Stimulated activated CD8-positive, alpha-beta memory T cell treated with anti-CD3 and anti-CD28 coated beads, Interleukin-7, amount 100 ng/mL, for 1 hour (primary cell): ENCODE measurements at places on chromosomes 6 and 20.

- DNase-seq = no peak
Observed at GRCh38 chr6:158029668-158030230, 48.1 kb downstream of the SYNJ2 start.

- DNase-seq = no peak
Observed at GRCh38 chr6:14549304-14549770, 431.8 kb downstream of the CD83 start.

DNA sequence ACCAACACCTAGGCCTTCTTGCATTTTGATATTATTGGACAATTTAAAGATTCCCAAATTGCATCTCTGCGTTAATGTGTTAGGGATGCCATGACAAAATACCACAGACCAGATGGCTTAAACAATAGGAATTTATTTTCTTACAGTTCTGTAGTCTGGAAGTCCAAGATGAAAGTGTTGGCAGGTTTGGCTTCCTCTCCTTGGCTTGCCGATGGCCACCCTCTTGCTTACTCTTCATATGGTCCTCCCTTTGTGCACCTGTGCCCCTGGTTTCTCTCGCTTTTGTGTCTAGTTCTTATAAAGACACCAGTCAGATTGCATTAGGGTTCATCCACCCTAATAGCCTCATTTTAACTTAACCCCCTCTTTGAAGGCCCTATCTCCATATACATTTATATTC, 842.4 kb upstream of the FLRT3 start:
- no peak for DNase-seq

- no peak for DNase-seq
Observed at GRCh38 chr6:119442776-119443184, 93.2 kb upstream of the MAN1A1 start.

DNA sequence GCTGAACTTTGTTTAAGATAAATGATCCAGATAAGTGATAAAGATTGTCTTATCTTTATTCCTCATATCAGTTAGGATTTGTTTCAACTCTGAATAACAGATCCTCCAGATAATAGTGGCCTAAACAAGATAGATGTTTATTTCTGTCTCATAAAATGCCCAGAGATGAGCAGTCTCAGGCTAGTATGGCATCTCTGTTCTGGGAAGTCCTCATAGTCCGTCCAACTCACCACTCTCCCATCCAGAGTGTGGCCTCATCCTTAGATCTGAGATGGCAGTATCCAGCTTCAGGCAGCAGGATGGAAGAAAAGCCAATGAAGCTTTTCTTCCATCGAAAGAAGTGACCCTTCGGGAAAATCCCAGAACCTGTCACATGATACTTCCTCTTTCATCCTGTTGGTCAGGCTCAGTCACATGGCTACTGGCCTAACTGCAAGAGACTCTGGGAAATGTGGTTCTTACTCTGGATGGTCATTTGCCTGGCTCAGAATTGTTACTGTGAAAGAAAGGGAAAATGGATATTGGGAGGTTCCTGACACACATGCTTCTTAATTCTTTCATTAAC, 29.4 kb upstream of the TAGAP start:
- DNase-seq = no peak

DNA sequence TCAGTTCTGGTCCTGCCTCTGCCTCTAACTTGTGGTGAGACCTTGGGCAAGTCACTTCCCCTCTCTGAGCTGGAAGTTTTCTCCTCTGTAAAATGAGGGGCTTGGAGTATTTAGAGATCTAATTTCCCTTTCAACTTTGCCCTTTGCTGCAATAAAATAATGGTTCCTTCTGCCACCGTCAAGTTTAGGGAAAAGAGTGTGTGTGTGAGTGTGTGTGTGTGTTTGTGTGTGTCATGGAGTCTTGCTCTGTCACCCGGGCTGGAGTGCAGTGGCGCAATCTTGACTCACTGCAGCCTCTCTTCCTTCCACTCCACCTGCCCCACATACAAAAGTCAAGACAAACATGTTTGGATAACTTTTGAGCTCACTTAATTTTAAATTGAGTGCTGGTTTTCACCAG, 39.2 kb upstream of the PIM1 start:
- no peak for DNase-seq

- DNase-seq = no peak
Observed at GRCh38 chr6:100484474-100484873, 19.8 kb upstream of the SIM1 start.

DNA sequence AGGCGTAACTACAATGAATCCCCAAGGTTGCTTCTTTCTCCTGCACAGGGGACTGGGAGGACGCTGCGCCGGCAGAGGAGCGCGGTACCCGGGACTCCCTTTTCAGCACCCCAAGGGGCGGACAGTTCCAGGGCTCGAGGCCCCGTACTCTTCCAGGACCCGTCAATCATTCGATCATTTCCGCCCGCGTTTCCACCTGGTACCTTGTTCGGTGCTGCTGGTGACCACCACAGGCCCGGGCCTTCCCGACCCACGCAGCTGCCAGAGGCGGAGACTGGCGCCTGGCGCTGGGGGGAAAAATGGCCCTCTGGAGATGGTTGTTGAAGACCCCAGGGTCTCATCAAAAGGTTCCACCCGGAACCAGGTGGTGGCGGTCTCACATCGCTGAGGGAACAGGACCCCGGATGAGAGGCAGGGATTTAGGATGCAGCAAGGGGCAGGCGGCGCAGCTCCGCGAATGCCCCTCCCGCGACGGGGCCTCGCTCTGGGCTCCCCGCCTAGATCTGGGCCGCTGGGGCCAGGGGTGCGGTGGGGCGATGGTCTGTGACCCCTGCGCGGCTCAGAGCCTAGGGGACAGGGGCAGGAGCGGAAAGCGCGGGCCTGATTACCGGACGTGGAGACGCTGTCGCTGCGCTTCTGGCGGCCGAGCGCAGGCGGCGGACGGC, 744 bp downstream of the VSX1 start:
- no peak for DNase-seq

DNA sequence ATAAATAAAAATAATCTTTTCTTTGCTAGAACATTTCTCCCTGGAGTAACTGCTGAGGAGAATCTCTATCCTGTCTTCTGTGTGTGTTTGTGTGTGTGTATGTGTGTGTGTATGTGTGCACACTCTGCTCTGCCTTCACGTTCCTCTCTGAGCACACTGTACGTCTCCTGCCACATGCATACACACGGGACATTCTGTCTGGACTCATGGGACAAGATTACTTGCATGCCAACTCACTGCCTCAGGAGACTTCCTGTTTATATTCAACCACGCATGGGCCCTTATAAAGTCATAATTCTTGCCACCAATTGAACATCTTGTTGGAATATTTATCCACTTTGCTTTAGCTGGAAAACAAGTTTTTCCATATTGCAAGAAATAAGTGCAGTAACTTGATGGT, 930.6 kb downstream of the KIF16B start:
- DNase-seq = no peak

- DNase-seq = no peak
Observed at GRCh38 chr20:59749301-59749700, 145.0 kb downstream of the PHACTR3 start.

- no peak for DNase-seq
Observed at GRCh38 chr6:162177746-162178145, 549.8 kb downstream of the PRKN start.

DNA sequence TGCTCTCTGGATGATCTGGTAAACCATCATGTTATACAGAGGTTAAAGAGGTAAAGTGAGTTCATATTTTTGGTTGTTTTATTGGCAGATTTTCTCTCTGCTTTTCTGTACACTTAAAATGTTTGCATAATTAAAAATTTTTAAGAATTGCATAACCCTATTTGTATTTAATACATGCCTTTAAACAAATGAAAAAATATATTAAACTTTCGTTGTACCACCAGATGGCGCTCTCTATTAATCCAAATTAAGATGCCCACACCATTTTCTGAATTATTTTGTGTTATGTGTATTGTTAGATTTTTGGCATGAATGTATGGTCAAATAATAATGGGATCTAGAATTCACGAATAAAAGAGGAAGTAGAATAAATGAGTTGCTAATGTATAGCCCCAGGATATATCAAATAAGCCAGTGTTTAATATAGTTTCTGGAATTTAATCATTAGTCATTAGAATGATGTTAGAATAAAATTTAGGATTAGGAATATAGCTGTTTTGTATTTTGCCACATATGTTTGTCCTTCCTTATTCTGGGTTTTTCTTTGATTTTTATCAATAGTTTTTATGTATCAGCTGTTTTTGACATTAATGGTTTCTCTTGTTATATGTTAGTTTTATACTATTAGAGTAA, 38.9 kb downstream of the SMAP1 start:
- DNase-seq = no peak

DNA sequence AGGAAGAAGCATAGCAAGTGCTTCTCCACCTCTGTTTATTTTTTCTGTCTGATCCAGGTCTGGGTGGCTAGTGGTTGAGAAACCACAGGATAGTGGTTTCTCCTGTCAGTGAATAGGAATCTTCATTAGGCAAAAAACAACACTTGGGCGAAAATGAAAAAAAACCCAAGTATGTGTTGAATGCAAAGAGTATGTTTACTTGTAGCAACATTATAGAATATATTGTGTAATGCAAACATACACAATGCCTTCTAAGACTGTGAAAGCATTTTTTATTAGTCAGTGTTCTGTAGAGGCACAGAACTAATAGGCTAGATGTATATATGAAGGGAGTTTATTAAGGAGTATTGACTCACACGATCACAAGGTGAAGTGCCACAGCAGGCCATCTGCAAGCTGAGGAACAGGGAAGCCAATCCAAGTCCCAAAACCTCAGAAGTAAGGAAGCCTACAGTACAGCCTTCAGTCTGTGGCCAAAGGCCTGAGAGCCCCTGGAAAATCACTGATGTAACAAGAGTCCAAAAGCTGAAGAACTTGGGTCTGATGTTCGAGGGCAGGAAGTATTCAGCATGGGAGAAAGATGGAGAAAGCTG, 111.1 kb downstream of the UST start:
- DNase-seq = no peak

GRCh38 chr6:19435755-19436154, 401.4 kb upstream of the ID4 start:
- no peak for DNase-seq

DNA sequence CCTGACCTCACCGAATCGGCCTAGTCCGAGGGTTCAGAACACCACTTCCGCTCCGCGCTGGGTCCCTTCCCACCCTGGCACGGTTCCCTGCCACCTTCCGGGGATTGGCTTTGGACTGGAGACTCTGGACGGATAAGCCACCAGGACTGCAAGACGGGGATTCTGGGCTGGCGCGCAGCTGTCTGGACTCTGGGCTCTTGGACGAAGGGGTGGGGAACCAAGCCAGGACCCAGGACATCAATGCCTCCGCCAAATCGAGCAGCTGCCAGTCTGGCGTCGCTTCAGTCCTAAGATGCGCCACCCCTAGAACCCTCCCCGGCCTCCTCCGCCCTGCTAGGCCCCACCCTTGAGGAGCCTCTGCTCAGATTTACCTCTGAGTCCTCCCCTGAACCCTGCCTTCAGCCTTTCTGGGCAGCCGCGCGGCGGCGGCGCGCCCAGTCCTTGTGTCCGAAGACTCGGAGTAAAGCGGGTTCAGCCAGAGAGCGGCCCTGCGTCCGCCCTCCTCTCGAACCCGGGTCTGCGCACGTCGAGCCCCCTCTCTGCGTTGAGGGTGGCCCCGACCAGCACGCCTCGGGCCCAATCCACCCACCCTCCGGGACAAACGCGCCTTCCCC, 1.2 kb downstream of the KCNK17 start:
- DNase-seq = no peak

DNA sequence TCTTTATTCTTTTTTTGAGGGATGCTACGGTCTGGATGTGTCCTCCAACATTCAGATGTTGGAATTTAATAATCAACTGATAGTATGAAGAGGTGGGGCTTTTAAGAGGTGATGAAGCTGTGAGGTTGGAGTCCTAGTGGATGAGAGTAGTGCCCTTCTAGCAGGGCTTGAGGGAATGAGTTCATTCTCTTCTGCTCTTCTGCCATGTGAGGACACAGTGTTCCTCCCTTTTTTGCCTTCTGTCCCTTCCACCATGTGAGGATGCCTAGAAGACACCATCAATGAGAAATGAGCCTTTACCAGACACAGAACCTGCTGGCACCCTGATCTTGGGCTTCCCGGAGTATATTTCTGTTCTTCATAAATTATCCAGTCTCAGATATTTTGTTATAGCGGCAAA, 82.1 kb upstream of the MLIP start:
- no peak for DNase-seq

GRCh38 chr6:158810155-158811095, 8.7 kb downstream of the EZR start:
- DNase-seq = no peak

DNA sequence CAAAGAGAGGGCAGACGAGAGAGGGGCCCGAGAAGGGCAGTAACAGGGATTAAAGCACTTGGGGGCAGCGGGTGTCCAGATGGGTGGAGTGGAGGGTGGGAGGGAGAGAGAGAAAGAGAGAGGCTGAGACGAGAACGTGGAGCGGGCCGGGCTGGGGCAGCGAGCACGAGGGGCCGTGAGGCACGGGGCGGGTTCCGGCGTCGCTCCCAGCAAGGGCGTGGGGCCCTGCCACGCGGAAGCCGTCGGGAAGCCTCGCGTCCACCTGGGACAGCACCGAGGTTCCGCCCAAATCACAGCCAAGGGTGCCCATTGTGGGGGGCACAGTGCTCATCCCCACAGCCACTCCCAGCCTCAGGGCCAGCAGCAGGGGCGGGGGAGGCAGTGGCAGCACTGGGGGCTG, 49.8 kb downstream of the KCNQ2 start:
- no peak for DNase-seq

GRCh38 chr6:123616942-123617341, 19.8 kb downstream of the TRDN start:
- DNase-seq = no peak

GRCh38 chr20:5781798-5782750, 31.9 kb downstream of the SHLD1 start:
- DNase-seq = no peak

GRCh38 chr20:38216746-38217595, 43.6 kb downstream of the KIAA1755 start:
- DNase-seq = no peak

GRCh38 chr20:675453-676314, at the start of gene SCRT2:
SCRT2 (minus strand) TSS chr20:675802; CDS start chr20:675601, 201 bp downstream.
- DNase-seq = peak; percentile 41

DNA sequence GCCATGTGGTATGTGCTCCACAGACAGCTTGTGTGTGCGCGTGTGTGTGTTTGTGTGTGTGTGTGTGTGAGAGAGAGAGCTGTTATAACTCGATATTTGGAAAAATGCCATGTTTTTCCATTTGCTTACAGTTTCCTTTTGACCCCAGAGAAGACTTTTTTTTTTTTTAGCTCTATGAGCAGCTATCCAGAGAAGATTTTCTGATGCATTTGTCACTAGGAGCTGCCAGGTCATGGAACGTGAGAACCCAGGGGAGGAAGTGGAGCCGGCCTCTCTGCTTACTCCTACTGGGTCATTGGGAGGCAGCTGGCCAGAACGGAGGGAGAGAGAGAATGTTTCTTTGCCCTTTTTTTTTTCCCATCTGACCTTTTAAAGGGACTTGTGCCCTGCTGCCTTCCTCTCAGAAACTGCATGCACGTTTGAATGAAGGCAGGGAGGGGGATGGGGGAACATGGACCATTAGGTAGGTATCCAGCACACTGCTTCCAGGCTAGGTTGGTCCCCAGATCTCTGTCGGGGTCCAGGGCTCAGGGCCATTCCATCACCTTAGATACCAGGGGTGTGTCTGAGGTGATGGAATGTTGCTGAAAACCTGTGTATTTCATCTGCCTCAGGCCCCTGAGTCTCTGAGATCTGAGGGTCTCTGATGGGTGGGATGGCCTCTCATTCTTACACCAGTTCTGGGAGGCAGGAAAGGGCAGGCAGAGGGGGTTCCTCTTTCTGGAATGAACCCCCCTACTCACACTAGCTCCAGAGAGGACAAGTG, 11.2 kb upstream of the MRPS18A start:
- no peak for DNase-seq

GRCh38 chr20:31816221-31816620, 2.9 kb upstream of the MYLK2 start:
- DNase-seq = no peak

GRCh38 chr6:130912434-130912833, 85.2 kb downstream of the SMLR1 start:
- DNase-seq = no peak

GRCh38 chr6:45021676-45022075, 306.5 kb upstream of the RUNX2 start:
- no peak for DNase-seq
